Activated CD4-positive, CD25-positive, alpha-beta regulatory T cell treated with anti-CD3 and anti-CD28 coated beads, Interleukin-2, amount 50 U/mL, for 72 hours (primary cell): ENCODE measurements at places on chromosomes 3 and 15.
A peak's percentile ranks its signal among the peaks of the same experiment; 100 is the strongest.

DNA sequence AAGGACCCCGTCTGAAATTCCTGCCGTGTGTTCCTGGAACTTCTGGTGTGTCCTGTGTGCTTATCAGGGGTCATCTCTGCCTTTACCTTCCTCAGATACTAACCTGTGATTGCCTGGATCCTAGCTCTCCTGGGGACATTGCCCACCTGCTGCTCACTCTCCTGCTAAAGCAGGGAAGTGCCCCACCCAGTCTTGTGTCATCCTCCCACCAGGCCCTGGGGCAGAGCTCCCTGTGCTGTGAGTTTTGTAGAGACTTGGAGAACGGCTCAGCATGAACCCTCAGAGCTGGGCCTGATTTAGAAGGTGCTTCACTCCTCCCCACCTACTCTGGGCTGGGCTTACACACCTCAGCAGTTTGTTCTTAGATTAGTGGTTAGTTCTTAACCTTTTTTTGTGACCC lies 3.8 kb upstream of the TMEM44 start:
- no peak for DNase-seq

DNA sequence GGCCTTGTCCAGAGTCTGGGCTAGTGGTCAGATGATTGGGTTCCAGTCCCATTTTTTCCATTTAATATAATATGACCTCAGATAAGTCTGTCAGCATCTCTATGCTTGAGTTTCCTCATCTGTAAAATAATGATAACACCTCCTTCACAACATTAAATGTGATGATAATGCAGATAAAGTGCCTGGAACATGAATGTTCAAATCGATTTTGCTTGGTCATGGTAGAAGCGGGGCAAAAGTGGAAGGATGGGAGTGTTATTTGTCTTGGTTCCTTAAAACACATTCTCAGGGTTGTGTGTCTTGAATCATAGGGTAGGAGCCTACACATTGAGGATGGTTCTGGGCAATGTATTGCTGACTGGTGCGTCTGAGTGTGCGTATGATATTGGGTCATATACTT lies 16.9 kb downstream of the ARIH2 start:
- no peak for DNase-seq

DNA sequence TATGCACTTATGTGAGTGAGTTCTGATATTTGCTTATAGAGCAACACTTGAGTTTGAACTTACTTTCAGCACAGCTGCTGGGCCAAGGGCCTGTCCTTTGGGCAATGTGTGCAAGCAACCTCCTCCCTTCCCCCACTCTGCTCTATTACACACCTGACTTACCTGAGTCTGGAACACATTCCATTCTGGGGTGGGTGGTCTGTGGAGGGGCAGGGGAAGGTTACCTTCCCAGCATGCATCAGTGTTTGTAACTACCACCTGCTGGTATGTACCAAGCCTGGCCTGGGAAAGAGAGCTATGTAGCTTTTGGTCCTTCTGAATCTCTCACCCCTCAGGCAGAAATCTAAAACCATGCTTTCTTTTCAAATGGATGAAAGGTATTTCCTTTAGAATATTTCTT lies 103.0 kb downstream of the ISL2 start:
- DNase-seq, result no peak

DNA sequence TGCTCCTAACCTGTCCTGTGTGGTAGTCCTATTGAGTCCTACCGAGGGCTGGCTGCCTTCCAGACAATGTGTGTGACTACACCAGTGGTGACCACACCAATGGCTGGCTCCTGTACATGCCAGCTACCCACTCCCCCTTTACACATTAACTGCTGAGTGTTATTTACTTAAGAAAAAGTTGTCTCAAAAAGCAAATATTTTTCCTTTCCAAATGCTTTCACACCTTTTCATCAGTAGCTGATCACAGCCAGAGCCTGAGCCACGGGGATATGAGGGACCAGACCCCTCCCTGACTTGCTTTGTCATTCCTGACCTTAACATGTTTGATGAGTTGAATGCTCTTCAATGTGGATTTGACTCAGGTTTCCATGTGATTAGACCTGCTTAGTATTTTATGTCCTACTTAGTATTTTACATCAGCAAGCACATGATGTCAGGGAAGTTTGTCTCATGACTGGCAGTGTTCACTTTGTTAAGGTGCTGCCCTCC lies 29.6 kb upstream of the GREM1 start:
- no peak for DNase-seq

- DNase-seq, result no peak
Observed at GRCh38 chr15:47588958-47589357, 128.3 kb upstream of the SEMA6D start.

GRCh38 chr15:32794973-32795372 lies 77.2 kb downstream of the GREM1 start:
- no peak for DNase-seq

DNA sequence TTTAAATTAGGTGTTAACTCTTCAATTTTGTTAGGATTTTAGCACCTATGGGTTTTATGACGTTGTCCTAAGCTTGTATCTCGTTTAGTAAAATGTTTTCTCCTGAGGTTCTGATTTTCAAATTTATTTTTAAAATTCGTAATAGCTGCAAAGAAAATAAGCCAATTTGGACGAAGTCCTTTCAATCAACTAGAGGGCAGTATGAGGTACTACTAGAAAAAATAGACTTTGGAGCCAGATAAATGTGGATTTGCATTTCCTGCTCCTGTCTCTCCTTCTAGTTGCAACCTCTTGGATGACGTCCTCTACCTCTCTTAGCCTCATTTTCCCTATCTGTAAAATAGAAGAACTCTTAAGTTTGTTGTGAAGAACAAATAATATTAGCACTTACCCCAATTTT lies 81.1 kb downstream of the SLTM start:
- DNase-seq, result no peak

- DNase-seq, result no peak
Observed at GRCh38 chr3:187684880-187685279, 14.7 kb upstream of the SST start.

- DNase-seq, result no peak
Observed at GRCh38 chr3:69695933-69696332, 43.3 kb upstream of the MITF start.

GRCh38 chr3:134426660-134427181 lies 52.5 kb upstream of the AMOTL2 start:
- DNase-seq, result no peak

- DNase-seq, result no peak
Observed at GRCh38 chr15:34147371-34148140, 45.7 kb downstream of the PGBD4 start.

DNA sequence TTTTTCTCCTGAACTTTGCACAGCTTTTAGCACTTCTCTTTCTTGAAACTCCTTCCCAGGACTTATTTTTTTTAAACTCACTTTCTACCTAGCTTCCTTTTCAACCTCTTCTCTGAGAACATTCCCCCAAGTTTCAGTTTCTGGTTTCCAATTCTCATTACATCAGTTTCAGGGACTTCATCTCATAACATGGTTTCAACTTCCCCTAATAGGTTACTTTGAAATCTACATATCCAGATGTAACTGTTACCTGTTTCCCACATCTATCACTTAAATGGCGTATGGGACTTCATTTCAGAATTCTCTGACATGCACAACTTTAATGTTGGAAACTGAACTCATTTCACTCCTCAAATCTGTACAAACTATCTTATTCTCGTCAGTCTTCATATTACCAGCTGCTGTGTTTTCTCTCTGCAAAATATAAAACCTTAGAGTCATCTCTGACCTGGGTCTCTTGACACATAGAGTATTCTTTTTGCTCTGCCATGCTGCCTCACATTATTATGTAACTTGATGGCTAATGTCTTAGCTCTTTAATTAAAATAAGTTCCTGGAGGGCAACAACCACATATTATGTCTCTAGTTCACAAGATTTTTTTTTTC lies 58.4 kb downstream of the NME9 start:
- no peak for DNase-seq

- peak; percentile 16 for DNase-seq
Observed at GRCh38 chr15:75059607-75060006, 36.2 kb downstream of the PPCDC start.

GRCh38 chr3:4284865-4285264 lies 18.3 kb upstream of the SETMAR start:
- no peak for DNase-seq

DNA sequence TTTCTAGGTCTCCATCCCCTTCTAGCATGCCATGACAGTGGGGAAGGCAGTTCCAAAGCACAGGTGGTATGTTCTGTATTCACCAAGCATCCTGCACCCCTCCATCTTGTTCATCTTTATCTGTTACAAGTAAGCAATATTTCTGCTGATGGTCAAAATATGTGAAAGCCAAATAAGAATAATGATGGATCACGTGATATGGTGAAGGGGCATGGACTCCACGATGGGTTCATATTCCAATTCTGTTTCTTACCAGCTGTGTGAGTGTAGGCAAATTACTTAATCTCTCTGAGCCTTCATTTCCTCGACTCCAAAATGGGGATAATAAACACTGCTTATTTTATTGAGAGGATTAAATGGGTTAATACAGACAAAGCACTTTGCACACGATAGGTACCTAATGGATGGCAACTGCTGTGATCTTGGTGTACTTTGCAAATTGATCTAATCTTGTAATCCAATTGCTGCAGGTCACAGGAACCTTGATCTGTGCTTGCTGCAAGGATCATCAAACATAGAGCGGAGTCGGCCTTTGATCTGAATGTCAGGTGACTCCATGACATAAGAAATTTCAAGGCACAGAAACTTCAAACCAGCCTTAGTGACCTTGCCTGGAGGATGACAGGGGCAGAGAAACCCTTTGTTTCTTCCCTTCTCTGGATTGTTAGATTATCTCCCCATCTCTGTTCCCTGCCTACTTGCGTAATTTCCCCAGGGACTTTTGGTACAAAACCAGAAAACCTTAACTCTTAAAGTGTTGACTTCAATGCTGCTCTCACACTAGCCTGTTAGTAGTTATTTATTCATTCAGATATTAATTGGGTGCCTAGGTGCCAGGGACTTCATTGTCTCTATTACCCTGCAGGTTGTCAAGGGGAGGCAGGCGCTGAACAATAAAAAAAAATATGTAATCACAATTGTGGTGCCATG lies 25.8 kb downstream of the SIAH2 start:
- DNase-seq, result no peak

DNA sequence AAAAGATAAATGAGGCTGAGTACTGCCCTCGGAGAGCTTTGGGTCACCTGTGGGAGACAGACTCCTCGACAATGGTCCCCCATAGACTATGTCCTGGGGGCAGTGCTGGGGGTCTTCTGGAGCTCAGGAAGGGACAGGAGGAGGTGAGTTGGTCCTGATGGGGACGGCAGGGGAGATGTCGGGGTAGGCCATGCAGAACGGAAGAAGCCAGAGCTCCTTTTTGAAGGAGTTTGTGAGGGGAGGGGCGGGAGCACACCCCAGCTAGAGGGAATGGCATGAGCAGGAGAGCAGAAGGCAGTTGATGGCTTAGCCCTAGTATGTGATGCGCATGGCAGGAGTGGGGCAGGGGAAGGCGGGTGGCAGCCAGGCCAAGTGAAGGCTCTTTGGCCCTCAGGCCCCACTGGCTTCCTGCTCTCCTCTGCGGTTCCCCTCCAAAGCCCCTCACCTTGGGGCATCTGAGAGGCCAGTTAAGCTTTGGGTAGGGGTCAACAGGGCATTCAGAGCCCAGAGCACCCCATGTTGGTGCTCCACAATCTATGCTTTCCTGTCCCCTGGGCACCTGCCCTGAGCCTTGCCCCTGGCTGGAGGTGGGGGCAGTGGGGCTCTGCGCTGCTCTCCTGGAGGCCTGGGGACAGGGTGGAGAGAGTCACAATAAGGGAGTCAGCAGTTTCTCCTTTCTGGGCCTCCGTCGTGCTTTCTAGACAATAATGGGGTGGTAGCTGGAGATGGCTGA lies 179.3 kb downstream of the SMAD6 start:
- no peak for DNase-seq

GRCh38 chr3:182465301-182466185 lies 327.8 kb upstream of the ATP11B start:
- DNase-seq, result no peak

GRCh38 chr3:139227165-139227564 lies 116.7 kb upstream of the MRPS22 start:
- no peak for DNase-seq

DNA sequence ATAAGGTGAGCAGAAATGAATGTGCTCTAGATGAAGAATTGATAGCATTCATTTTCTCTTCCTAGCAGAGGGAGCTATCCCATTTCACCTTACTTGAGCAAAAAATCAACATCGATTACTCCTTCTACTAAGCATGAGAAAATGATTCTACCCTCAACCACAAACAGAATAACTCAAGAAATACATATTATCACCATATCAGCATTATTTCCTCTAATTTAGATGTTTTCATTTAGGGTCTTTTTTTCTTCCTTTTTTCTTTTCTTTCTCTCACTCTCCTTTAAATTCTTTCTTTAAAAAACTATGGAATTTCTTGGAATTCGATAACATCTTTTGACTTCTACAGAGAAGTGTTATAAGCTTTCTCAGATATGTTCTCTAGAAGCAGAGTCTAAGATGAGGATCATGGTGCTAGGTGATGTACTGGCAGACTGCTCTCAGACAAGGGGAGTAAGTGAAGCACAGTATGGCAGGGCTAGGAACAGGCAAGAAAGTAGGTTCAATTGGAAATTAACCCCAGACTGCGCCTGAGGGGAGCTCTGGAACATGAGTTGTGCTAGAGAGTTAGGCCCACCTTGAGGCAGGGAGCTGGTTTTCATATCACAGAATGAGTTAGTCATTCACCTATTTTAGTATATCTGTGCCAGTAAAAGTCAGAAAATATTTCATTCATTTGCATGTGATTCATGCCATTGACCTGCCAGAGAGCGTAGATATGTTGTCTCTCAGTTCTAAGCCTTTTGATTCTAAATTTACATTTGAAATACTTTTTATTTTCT lies 279.2 kb upstream of the KCNH8 start:
- DNase-seq, result no peak

- no peak for DNase-seq
Observed at GRCh38 chr15:42215913-42216829, 8.1 kb upstream of the VPS39 start.

- DNase-seq, result no peak
Observed at GRCh38 chr3:48301800-48302166, 31.7 kb downstream of the SPINK8 start.

GRCh38 chr3:37905987-37906674 lies 44.5 kb downstream of the CTDSPL start:
- no peak for DNase-seq

GRCh38 chr3:16908016-16908807 lies 23.5 kb downstream of the PLCL2 start:
- no peak for DNase-seq

GRCh38 chr3:172142051-172142863 lies 102.9 kb downstream of the FNDC3B start:
- DNase-seq, result no peak

DNA sequence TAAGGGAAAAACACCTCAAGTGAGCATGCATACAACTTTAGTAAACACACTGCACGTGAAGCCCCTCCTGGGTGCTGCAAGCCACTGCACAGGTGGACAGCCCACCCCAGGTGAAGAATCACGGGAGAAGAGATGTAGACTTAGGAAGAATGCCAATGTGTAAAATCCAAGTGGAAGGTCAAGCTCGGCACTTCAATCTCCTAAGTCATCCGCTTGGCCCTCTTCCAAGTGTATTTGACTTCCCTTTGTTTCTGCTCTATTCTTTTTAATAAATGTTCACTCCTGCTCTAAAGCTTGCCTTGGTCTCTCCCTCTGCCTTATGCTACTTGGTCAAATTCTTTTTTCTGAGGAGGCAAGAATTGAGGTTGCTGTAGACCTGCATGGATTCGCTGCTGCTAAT lies 316.6 kb downstream of the EDEM1 start:
- no peak for DNase-seq

- no peak for DNase-seq
Observed at GRCh38 chr15:57340682-57341259, 35.5 kb upstream of the CGNL1 start.

GRCh38 chr3:131806736-131807135 lies 228.1 kb downstream of the CPNE4 start:
- DNase-seq, result no peak

GRCh38 chr3:49133226-49133951 lies 539 bp upstream of the LAMB2 start:
- DNase-seq, result no peak

GRCh38 chr3:110243081-110243480 lies 828.5 kb upstream of the NECTIN3 start:
- DNase-seq, result no peak
